Hypothalamus (tissue), 51 donors: ENCODE measurements at places on chromosomes 1 and 21.

DNA sequence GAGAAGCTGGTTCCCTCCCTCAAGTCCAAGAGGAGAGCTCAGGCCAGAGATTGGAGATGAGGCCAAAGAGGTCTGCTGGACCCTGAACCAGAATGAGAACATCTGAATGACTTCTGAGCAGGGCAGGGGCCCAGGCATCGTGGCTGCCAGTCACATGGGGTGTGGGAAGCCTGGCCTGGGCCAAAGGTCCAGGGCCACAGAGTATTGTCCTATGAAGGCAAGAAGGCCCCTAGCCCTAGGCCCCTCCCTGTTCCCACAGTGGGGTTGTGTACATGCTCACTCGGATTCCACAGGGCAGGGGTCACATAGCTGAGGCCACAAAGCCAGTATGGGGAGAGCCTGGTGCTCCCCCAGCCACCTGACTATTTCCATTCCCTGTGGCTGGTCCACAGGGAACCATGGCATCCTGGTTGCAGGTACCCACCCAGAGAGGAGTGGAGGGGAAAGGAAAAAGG, 18.5 kb upstream of the SLC1A7 start:
- DNase-seq = no peak

DNA sequence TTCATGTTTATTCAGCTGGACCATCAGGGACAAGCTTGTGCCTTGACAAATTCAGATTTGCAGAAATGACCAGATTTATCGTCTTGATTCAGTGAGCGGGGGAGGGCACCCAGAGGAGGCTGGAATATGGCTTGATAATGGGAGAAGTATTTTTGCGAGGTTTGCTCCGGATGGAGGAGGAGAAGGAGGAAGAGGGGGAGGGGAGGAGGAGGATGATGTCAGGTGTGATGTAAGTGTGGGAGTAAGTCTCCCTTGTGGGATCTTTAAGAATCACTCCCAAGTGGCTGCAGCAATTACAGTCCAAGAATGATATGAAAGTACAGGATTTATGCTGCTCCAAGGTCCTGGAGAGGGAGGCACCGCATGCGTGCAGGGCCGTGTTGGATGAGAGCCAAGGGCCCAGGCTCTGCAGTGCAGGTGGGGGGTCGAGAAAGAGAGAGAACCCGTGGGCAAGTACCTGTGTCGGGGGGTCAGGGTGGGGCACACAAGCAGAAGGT, 5.6 kb upstream of the ZNF496 start:
- no peak for DNase-seq

GRCh38 chr1:32997381-32997891, 32.8 kb upstream of the RNF19B start:
- no peak for DNase-seq

DNA sequence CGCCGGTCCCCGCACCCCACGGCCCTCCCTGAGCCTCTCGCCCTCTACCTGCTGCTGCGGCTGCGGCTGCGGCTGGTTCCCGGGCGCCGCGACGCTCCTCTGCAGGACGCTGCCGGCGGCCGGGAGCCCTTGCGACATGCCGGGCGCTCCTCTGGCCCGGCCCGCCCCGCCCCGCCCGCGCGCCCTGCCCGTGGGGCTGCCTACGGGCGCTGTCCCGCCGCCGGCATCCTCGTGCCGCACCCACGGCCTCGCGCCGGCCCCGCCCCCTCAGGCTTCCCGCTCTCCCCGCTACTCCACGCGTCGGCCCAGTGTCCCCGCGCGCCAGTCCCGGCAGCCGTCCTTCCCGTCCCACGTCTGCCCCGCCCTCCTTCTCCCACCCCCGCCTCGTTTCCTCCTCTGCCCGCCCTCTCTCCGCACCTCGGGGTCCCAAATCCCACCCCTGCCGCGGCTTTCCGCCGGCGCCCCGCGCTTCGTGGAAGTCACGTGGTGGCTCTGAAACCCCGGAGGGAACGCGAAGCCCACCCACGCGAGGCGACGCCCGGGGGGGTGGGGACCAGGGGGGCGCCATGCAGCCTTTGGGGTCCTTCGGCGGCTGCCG, at the start of gene BATF3:
TSS of gene BATF3 (minus strand) at position 216 of the 598 bp plus-strand sequence. CDS start at position 138, 78 bp downstream.
- no peak for DNase-seq

DNA sequence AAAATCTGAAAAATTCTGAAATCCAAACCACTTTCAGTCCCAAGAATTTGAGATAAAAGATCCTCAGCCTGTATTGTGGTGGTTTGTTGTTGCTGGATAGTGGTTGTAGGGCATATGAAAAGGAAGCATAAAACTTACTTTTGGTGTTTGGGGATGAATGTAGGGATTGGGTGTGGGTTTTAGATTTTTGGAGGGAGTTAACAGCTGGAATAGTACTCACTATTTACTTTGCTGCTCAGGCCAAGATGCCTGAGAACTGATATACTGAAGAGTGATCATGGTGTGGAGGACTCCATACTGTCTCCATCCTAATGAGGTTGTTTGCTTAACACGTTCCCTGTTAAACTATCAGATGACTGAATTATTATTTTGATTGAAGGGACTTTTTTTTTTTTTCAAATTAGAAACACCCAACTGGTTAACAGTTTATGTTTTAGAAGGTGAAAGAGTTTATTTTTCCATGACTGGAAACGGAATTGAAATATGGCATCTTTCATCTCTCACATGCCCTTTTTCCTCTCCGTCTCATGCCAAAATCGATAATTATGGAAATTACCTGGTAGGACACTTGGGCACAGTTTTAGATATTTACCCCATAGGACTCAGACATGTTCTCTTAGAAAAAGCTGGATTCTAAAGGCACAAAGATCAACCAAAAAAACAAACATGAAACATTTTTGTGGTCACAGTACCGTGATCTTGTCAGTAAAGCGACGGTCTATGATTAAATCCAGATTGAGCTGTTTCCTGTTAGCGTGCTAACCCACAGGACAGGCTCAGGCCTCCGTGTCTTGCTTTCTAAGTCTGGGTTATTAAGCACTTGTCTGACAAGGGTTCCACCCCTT, 37.3 kb downstream of the RGL1 start:
- no peak for DNase-seq
